ENCODE measurements at places on chromosomes 4 and X. TPM values are rescaled to one million over a fixed set of nuclear protein-coding genes. Genes with fewer than 3 reads are reported as not detected.

GRCh38 chr4:24846716-24847115 is 51.3 kb downstream of the SOD3 start:
- H3K27me3 ChIP-seq: no peaks in the 10 kb centered on the region
- no peaks in the 10 kb centered on the region for H3K4me1 ChIP-seq
- no peak for DNase-seq
- no peak overlapping the region for H3K27ac ChIP-seq
- H3K36me3 ChIP-seq: no peaks in the 10 kb centered on the region
- H3K4me3 ChIP-seq: no peak overlapping the region

DNA sequence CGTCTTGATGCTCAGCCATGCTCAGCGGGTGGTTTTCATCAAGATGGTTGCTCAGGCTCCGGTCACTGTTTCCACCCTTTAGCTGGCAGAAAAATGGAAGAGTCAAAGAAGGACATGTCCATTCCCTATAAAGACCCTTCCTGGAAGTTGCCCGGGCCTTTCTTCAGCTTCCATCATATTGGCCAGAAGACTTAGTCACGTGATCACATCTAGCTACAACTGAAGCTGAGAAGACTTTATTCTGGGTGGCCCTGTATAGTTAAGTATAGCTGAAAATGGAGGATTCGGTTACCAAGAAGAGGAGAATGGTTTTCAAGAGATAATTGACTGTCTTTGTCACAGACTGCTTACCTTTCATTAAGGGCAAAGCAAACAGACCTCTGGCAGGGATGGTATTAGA is 296.7 kb upstream of the CASK start:
- no peak overlapping the region for H3K27ac ChIP-seq
- no peaks in the 10 kb centered on the region for H3K4me1 ChIP-seq
- H3K36me3 ChIP-seq: no peaks in the 10 kb centered on the region
- DNase-seq: peak; percentile 20

GRCh38 chrX:69305333-69306062 is 140.2 kb upstream of the PJA1 start:
- DNase-seq: peak; percentile 52
- no peaks in the 10 kb centered on the region for H3K36me3 ChIP-seq
- no peak overlapping the region for H3K27ac ChIP-seq
- H3K4me3 ChIP-seq: no peak overlapping the region
- no peaks in the 10 kb centered on the region for H3K4me1 ChIP-seq
- no peaks in the 10 kb centered on the region for H3K27me3 ChIP-seq

GRCh38 chrX:37424000-37424429 is 74.9 kb downstream of the PRRG1 start:
- no peak overlapping the region for H3K27ac ChIP-seq
- no peaks in the 10 kb centered on the region for H3K4me1 ChIP-seq
- H3K4me3 ChIP-seq: no peak overlapping the region
- DNase-seq: no peak

GRCh38 chr4:71211748-71212147 is 127.1 kb upstream of the SLC4A4 start:
- no peak for DNase-seq
- no peak overlapping the region for H3K4me3 ChIP-seq
- H3K27me3 ChIP-seq: no peaks in the 10 kb centered on the region

DNA sequence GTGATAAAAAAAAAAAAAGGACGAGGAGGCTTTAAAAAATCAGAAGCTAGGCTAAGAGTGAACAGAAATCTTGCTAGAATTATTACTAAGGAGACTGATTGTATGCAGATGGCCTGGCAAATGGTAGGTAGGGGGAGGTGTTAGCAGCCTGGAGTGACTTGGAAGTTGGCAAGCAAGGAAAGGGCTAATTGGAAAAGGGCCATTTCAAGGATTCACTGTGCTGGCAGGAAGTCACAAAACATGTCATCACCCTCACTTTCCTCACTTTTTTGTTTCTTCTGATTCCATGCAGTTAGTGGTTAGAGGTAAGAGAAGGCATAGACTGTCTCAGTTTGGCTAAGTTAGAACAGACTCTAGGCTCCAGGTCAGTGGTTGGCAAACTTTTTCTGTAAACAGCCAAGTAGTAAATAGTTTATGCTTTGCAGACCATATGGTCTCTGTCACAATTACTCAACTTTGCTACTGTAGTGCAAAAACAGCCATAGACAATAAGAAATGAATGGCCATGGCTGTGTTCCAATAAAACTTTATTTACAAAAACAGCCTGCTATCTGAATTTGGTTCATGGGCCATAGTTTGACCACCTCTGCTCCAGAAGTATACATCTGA is 646.5 kb upstream of the ACTRT1 start:
- no peaks in the 10 kb centered on the region for H3K4me1 ChIP-seq
- H3K27ac ChIP-seq: no peak overlapping the region
- no peak for DNase-seq
- H3K27me3 ChIP-seq: no peaks in the 10 kb centered on the region

Gene GPRIN3
- 15.2 TPM for total RNA-seq

- no peak overlapping the region for H3K27ac ChIP-seq
- peak; percentile 64 for DNase-seq
- H3K36me3 ChIP-seq: no peaks in the 10 kb centered on the region
- H3K4me1 ChIP-seq: no peaks in the 10 kb centered on the region
Observed at GRCh38 chrX:15686818-15687685, 22.4 kb upstream of the CLTRN start.

GRCh38 chr4:25321703-25322102 is 9.1 kb downstream of the ZCCHC4 start:
- no peak overlapping the region for H3K27ac ChIP-seq
- no peaks in the 10 kb centered on the region for H3K36me3 ChIP-seq
- H3K4me1 ChIP-seq: no peaks in the 10 kb centered on the region

Gene PDGFC
- 37.6 TPM for total RNA-seq

Gene NMU
- 0.79 TPM for total RNA-seq

- no peak overlapping the region for H3K4me3 ChIP-seq
- DNase-seq: no peak
- no peaks in the 10 kb centered on the region for H3K36me3 ChIP-seq
Observed at GRCh38 chr4:167826281-167826680, 266.1 kb upstream of the ANXA10 start.

Gene SMIM14
- total RNA-seq: 64.2 TPM

DNA sequence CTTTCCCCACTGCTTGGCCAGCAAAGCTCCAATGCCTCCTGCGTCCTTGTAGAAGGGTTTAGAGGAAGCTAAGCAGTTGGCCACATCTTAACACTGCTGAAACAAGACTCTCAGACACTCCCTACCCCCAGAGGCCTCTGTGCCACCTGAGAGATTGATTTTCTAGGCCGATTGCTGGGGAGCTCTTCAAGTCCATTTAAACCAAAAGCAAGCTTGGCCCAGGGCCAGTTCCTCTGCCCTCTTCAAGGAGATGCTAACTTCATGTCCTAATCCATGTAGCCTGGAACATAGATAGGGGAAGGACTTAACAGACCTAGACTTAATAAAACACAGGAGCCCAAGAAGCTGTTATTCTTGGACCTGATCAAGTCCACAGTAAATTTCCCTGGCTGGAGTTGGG is 27.2 kb upstream of the FMR1NB start:
- DNase-seq: no peak
- no peak overlapping the region for H3K4me3 ChIP-seq
- H3K27me3 ChIP-seq: no peaks in the 10 kb centered on the region

DNA sequence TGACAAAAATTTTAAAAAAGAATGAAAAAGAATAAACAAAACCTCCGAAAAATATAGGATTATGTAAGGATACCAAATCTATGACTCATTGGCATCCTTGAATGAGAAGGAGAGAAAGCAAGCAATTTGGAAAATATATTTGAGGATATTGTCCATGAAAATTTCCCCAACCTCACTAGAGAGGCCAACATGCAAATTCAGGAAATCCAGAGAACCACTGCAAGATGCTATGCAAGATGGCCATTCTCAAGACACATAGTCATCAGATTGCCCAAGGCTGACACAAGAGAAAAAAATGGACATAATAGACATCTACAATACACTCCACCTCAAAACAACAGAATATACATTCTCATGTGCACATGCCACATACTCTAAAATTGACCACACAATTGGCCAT is 135.9 kb upstream of the SPANXB1 start:
- no peaks in the 10 kb centered on the region for H3K36me3 ChIP-seq
- DNase-seq: no peak
- H3K4me3 ChIP-seq: no peak overlapping the region
- H3K27me3 ChIP-seq: no peaks in the 10 kb centered on the region
- H3K27ac ChIP-seq: no peak overlapping the region

DNA sequence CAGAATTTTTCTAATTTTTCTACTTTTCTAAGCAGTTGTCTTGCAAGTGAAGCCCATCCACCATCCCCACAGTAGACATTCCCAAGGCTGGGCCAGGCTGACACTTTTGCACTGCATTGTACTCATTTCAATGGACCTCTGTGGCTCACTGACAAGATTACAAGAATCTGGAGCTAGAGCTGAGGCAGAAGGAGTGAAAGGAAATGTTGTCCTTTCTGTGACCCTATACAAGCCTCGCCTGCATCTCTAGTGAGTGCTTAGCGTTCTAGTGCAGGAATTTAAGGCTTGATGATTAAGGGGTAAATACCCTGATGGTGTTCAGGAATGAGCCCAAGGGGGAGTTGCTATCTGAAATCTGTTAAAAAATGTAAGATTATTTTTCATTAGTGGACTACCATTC is 6.3 kb downstream of the MAGED1 start:
- peaks cover 3% of the 10 kb centered on the region for H3K36me3 ChIP-seq
- H3K27me3 ChIP-seq: no peaks in the 10 kb centered on the region
- H3K27ac ChIP-seq: no peak overlapping the region
- DNase-seq: no peak

GRCh38 chrX:40931921-40932320 is 153.3 kb upstream of the USP9X start:
- H3K27me3 ChIP-seq: peaks cover 2% of the 10 kb centered on the region
- DNase-seq: no peak
- peaks cover 4% of the 10 kb centered on the region for H3K4me1 ChIP-seq
- H3K27ac ChIP-seq: no peak overlapping the region

DNA sequence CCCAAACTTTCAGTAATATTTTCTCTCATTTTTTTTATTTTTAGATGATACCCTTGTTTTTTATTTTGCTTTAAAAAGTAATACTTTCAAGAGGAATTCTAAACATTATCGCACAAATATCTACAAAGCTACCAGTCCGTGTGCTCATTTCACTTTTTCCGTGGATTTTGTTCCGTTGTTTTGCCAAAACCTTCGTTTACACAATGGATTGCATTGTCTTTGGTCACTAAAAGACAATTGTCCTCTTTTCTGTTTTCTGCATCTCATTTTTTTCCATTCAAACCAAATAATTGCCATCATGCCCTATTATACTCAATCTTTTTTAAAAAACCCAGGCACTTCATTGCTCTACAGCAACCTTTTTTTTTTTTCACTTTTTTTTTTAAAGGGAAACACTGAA is 214.9 kb downstream of the CXXC4 start:
- H3K27ac ChIP-seq: no peak overlapping the region
- H3K4me1 ChIP-seq: no peaks in the 10 kb centered on the region
- no peak for DNase-seq
- H3K4me3 ChIP-seq: no peak overlapping the region
- H3K27me3 ChIP-seq: no peaks in the 10 kb centered on the region
- H3K36me3 ChIP-seq: no peaks in the 10 kb centered on the region

Gene SLC2A9
- 47.6 TPM for total RNA-seq

DNA sequence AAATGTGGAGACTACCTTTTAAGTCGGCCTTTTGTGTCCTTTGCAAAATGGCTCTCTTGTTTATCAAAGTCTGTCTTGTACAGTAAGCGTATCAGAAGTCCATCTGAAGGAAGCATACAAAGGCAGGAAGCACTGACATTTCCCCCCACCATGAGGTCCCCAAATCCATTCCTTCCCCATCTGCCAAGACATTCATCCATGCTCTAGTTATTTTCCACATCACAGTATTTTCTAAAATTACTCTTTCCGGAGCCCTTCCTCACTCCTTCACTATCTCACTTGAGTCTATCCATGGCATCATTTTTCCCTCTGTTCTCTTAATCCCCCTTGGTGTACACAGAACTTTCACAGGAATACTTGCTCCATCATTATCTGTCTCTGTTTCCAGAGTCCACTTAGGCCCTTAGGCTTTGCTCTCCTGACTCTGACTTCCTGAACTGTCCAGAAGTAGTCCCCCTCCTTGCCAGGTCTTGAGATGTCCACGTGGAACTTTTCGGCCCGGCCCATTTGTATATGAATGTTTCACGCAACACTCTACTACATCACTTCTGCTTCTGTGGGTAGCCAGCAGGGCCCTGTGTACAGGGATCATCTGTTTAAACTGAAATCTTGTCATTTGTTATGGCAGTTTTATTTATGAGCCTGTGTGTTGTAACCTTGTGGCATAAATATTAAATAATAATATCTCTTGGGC is 2.1 kb downstream of the SEL1L3 start:
- no peak overlapping the region for H3K27ac ChIP-seq
- no peaks in the 10 kb centered on the region for H3K27me3 ChIP-seq
- DNase-seq: no peak
- no peaks in the 10 kb centered on the region for H3K36me3 ChIP-seq
- H3K4me3 ChIP-seq: no peak overlapping the region

DNA sequence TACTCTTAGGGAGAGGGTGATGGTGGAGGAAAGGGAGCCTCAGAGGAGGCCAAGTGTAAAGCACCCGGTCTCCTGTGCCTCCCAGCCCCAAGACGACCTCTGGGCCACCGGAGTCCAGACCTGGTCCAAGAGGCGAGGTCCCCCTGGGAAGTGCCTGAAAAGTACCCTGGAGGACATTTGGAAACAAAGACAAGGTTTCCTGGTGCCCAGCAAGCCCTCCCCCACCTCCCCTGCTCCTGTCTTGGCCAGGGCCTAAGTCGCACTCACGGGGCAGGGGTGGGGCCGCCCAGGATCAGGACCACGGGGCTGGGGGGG is 532 bp upstream of the SH3BP2 start:
- no peak overlapping the region for H3K4me3 ChIP-seq
- peak overlapping the region; percentile 78 for H3K27ac ChIP-seq
- H3K36me3 ChIP-seq: no peaks in the 10 kb centered on the region
- no peaks in the 10 kb centered on the region for H3K4me1 ChIP-seq
- no peaks in the 10 kb centered on the region for H3K27me3 ChIP-seq
- no peak for DNase-seq

DNA sequence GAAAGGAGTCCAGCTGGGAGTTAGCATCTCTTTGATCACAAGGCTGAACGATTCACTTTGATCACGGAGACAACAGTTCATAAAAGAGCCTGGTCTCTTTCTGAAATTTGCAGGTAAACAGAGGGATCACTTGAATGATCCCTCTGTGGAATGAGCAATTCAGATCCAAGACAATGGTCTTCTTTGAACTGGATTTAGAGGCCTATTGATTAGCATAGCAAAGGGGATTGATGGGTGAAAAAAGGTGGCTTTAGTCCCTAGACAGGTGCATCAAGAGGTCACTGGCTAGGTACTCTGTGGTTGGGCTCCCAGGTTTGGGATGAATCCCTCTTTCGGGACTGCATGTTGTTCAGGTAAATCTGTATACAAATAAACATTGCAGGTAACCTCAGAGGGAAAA is 223.8 kb upstream of the TAPT1 start:
- H3K27me3 ChIP-seq: no peaks in the 10 kb centered on the region
- H3K27ac ChIP-seq: no peak overlapping the region
- no peaks in the 10 kb centered on the region for H3K4me1 ChIP-seq
- H3K4me3 ChIP-seq: no peak overlapping the region
- H3K36me3 ChIP-seq: no peaks in the 10 kb centered on the region
- DNase-seq: no peak
